Left forelimb (tissue), 1 donor: ENCODE measurements at places on chromosomes 12 and 14.

DNA sequence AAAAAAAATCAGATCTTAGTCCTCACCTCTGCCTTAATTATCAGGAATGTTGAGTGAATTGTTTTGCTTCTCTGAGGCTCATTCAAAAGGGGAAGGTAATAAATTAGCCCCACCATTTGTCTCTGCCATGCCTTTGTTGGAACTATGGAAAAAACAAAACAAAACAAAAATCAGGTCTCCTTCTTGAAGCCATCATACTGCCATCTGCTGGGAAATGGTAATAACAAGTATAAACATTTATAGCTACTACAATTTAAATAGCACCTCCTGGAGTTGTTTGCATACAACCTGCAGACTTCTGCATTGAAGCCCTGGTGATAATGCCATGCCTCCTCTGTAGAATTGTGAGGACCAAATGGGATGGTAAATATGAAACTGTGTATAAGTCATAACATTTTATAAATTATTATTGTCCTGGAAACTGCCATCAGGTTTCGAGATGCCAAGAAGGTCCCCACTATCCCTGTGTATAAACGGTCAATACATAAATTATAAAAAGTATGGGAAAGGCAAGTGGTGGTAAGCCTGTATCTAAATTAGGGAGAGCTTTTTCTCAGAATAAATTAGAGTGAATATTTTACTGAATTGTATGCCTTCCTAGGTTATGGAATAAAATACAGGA, 87.2 kb upstream of the FGD4 start:
- DNase-seq: no peak

- DNase-seq: no peak
These were observed 110.7 kb downstream of the SLC15A5 start for GRCh38 chr12:16166563-16167470.

- DNase-seq: no peak
These were observed 1519.3 kb upstream of the TMEM132C start for GRCh38 chr12:126747530-126748149.

DNA sequence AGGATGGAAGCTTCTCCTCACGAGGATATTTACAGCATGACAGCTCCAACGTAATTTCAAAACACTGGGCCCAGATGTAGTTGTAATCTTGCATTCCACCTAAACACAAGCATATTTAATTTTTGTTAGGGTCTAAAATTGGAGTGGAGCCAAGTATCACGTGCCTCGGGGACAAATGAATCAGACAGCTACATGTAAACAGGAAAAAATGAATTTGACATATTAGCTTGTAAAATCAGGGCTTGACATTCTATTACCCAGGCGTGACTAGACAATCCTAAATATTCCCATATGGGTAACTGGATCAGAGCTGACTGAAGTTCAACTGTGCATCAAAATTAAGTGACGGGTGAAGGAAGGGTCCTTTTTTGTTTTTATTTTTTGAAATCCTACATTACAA, 59.0 kb downstream of the MDM2 start:
- DNase-seq: no peak
